A549 treated with GW870086 at 1 μM for 4 hours (cell line): ENCODE measurements at places on chromosomes 1 and 21. TPM values are rescaled to one million over a fixed set of nuclear protein-coding genes. Genes with fewer than 3 reads are reported as not detected.

Gene TBX15
- total RNA-seq: 0.07 to 0.08 TPM in 2 of 5 replicates, not detected in the others

Gene C8A
- not detected in 5 replicates for total RNA-seq

Gene PTAFR
- 0.09 to 0.27 TPM (median 0.23 TPM) in 5 replicates for total RNA-seq

Gene CFAP126
- total RNA-seq: 0.21 to 0.61 TPM in 2 of 5 replicates, not detected in the others

Gene DNAJC28
- 0.17 to 0.49 TPM (median 0.29 TPM) in 5 replicates for total RNA-seq

Gene GSTM3
- total RNA-seq: 21.5 to 28.1 TPM (median 24.6 TPM) in 5 replicates

Gene EFNA1
- total RNA-seq: 23.0 to 32.0 TPM (median 28.5 TPM) in 5 replicates

Gene NUF2
- 21.9 to 29.9 TPM (median 27.0 TPM) in 5 replicates for total RNA-seq

Gene SLC6A17
- 4.1 to 5.5 TPM (median 5.0 TPM) in 5 replicates for total RNA-seq

Gene AMY1A
- total RNA-seq: not detected in 5 replicates

Gene FCAMR
- total RNA-seq: not detected in 5 replicates

Gene SPRR2F
- not detected in 5 replicates for total RNA-seq

Gene ADAMTS4
- 0.03 TPM in 1 of 5 replicates, not detected in the others for total RNA-seq

Gene LPAR3
- total RNA-seq: 0.38 to 0.75 TPM (median 0.44 TPM) in 5 replicates

Gene LCE3D
- 1.6 to 2.7 TPM (median 2.4 TPM) in 5 replicates for total RNA-seq

Gene CELA2A
- total RNA-seq: not detected in 5 replicates

Gene ANKRD35
- total RNA-seq: 0.06 to 0.09 TPM in 2 of 5 replicates, not detected in the others

Gene OR2T35
- total RNA-seq: not detected in 5 replicates

Gene HFM1
- total RNA-seq: 0.07 TPM in 1 of 5 replicates, not detected in the others

Gene CRB1
- total RNA-seq: not detected in 5 replicates
